Stimulated activated CD4-positive, alpha-beta T cell treated with anti-CD3 and anti-CD28 coated beads, Interleukin-12 subunit alpha, Interleukin-12 subunit beta, amount 100 ng/mL, for 24 hours (primary cell): ENCODE measurements at places on chromosomes 1 and 21.
A peak's percentile ranks its signal among the peaks of the same experiment; 100 is the strongest.

- DNase-seq: no peak
Observed at GRCh38 chr1:197145446-197146024, 934 bp downstream of the ASPM start.

DNA sequence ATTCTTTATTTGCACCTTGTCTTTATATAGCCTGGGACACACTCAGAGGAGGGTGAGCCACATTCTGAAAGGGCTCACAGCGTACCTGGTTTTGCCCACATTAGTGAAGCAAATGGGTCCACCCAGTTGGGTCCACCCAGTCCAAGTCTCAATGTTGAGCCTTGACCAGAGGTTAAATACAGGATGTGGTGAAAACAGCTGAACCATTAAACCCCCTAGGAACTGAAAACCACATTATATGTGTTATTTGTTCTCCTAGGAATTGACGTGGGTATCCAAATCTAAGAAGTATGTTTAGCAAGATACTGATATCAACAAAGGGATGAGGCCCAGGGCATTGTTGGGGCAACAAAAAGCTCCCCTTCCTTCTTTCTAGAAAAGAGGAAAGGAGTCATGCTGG lies 83.8 kb downstream of the SETD4 start:
- DNase-seq: no peak

GRCh38 chr1:20610970-20611369 lies 22.1 kb downstream of the CDA start:
- DNase-seq: no peak

DNA sequence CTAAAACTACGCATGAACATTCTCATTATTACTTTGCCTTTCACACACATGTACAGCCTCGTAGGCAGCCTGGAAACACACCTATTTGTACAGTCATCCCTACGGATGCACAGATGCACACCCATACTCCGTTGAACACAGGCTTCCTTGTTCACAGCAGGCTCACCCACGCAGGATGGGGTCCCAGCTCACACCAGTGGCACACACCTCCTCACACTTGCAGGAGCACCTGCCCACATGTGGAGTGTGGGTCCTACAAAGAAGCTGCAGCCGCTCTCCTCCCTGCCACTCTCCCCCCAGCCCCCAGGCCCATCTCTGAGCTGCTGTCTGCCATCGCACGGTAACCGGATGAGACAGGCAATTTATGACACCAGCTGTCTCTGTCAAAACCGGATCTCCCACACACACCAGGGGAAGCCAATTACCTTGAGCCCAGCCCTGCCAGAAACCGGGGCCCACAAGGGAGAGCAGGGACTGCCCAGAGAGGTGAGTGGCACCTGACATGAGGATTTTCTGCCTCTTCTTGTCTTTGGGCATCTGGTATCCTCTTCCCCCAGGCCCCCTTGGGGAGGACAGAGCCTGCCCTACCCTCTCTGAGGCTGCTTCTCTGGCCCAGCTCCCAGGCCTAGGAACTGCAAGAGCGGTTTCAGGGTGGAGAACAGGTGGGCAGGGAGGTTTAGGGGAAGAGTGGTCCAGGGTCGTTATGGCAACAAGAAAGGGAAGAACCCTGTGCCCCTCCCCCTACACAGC lies 175.4 kb downstream of the IGSF21 start:
- no peak for DNase-seq

DNA sequence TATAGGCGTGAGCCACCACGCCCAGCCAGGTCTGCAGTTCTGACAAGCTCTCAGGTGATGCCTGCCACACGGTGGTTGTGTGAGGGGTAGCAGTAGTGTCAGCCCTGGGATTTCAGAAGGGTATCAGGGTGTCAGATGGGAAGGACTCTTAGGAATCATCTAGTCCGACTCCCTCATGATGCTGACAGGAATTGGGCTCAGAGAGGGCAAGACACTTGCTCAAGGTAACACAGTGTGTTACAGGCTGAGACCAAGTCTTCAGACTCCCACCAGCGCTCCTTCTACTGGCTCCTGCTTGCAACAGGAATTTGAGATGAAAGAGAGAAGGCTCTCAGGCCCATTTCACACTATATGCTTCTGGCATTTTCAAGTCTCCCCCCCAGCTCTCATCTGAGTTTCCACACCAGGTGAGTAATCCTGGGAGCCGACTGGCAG lies 6.9 kb downstream of the HTR1D start:
- DNase-seq: no peak

- DNase-seq: no peak
Observed at GRCh38 chr1:228258486-228258885, 50.6 kb downstream of the OBSCN start.

DNA sequence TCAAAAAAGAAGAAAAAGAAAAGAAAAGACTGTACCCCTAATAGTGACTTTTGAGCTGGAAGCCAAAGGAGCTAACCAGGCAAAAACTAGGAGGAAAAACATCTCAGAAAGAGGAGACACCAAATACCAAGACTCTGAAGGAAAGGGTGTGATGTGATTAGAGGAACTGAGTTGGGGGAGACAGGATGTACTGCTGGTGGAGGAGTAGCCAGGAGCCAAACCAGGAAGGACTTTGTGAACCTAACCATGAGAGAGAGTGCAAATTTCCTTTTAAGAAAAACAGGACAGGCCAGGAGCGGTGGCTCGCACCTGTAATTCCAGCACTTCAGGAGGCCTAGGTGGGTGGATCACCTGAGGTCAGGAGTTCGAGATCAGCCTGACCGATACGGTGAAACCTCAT lies 4.1 kb upstream of the RBP7 start:
- no peak for DNase-seq

- no peak for DNase-seq
Observed at GRCh38 chr1:48710318-48710717, 66.4 kb downstream of the BEND5 start.

- DNase-seq: no peak
Observed at GRCh38 chr1:220432408-220432807, 95.5 kb upstream of the MARK1 start.

DNA sequence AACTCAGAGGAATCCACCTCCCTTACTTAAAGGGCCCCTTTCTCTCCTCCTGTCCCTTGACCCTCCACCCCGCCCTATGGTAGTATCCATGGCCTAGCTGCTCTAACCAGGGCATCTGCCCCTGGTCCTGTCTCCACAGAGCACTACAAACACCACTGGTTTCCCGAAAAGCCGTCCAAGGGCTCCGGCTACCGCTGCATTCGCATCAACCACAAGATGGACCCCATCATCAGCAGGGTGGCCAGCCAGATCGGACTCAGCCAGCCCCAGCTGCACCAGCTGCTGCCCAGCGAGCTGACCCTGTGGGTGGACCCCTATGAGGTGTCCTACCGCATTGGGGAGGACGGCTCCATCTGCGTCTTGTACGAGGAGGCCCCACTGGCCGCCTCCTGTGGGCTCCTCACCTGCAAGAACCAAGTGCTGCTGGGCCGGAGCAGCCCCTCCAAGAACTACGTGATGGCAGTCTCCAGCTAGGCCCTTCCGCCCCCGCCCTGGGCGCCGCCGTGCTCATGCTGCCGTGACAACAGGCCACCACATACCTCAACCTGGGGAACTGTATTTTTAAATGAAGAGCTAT lies 1.7 kb downstream of the BTG2 start:
- DNase-seq: no peak

- no peak for DNase-seq
Observed at GRCh38 chr1:115063228-115063901, 25.9 kb downstream of the TSPAN2 start.

GRCh38 chr21:29822064-29822463 lies 117.7 kb downstream of the GRIK1 start:
- no peak for DNase-seq

- DNase-seq: no peak
Observed at GRCh38 chr21:45959779-45960390, 21.7 kb upstream of the COL6A1 start.

GRCh38 chr1:97094247-97094972 lies 372.8 kb downstream of the PTBP2 start:
- DNase-seq: no peak

GRCh38 chr1:177858332-177858821 lies 111.5 kb downstream of the SEC16B start:
- no peak for DNase-seq

GRCh38 chr1:216894494-216894893 lies 171.3 kb upstream of the ESRRG start:
- no peak for DNase-seq

DNA sequence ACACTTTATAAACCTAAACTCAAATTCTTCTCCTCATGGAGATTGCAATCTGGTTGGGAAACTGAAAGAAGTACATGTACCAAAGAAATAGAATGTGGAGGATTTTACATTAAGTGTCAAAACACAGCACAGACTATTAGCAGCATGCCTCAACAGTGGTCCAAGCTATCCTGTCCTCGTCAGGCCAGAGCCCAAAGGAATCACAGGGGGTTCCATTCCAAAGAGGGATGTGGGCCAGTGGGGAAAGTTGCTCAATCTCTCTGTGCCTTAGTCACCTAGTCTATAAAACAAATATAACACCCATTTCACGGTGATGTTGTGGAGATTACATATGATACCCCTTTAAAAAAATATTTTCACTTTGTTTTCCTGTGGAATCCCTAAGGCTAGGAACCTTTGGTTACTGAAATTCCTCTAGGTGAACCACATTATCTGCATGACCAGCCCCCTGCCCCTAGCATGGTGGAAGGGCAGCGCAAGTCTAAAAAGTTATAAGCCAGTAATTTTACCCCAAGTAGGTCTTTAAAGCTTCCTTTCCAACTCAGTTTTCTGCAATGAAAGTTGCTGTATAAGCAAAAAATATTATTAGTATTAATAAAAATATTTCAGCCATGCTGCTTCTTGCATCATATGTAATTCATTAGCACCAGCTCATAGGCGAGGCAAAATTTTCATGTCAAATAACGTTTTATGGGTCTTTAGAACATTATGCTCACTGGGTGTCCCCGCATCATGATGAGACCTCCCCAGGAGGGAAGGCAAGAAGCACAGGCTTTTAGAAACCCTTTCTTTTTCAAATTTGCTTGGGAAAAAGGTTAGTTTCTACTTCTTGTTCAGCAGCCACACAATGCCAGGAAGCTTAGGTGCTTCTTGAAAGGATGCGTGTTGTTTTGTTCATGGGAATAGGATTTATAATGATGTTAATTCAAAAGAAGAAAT lies 548.8 kb upstream of the PKN2 start:
- DNase-seq: no peak

- no peak for DNase-seq
Observed at GRCh38 chr1:217090060-217090911, 367.1 kb upstream of the ESRRG start.

- peak; percentile 44 for DNase-seq
Observed at GRCh38 chr1:116987256-116987555, 14.4 kb upstream of the CD101 start.

- no peak for DNase-seq
Observed at GRCh38 chr1:5620997-5621396, 371.2 kb downstream of the NPHP4 start.

DNA sequence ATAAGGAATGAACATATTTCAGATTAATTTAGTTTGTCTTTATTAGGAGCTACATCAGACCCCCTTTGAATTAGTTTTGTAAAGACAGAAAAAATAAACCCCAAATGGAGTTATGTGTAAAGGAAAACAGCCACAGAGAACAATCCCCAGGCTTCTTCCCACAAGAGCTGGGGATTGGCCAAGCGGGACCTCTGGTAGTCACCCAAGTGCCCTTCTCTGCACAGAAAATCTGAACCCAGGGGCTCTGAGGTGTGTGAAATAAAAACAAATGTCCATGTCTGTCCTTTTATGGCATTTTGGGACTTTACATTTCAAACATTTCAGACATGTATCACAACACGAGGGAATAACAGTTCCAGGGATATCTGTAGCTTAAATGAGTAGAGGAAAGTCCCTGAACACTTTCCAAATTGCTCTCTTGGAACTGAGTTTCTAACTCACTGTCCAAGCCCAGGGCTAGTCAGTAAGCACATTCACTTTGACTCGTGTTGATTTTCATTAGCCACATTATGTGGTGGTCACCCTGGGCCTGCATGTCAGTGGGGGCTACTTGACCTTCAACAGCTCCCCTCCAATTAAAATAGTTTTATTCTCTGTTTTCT lies 22.5 kb downstream of the DPT start:
- no peak for DNase-seq

DNA sequence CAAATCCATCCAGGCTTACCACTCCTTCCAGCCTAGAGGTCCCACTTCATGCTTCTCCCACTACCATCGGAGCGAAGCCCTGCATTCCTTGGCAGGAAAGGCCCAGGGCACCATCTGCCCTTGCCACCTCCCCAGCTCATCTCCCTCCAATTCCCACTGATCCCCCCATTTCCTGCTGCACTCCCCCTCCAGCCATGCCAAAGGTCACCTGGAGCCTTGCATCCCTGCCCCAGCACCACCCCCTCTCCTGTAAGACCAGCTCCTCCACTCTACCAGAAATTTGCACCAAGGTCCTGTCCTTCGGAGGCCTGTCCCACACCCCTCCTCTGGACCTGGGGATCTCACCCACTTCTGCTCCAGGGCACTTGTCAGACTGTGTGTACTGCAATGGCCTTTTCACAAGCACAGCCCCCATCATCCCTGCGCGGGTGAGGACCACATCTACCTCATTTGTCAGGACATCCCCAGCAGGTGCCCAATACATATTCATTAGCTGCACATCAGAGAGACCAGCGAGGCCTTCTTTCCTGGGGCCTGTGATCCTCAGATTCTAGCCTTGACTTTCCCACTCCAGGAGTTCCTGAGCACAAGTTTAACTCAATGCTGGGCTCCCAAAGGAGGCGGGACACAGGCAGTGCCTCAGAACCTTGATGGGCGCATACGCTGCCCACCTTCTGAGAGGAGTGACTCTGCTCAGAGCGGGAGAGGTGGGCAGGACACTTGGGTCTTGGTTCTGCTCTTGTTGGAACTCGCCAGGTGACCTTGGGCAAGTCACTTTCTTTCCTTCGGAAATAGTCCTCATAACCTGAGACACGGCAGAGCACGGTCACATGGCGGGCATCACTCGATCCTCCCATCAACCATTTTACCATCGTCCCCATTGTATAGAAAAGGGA lies 49.9 kb upstream of the EDN2 start:
- no peak for DNase-seq

GRCh38 chr1:52455686-52456085 lies 51.3 kb downstream of the PRPF38A start:
- DNase-seq: no peak

DNA sequence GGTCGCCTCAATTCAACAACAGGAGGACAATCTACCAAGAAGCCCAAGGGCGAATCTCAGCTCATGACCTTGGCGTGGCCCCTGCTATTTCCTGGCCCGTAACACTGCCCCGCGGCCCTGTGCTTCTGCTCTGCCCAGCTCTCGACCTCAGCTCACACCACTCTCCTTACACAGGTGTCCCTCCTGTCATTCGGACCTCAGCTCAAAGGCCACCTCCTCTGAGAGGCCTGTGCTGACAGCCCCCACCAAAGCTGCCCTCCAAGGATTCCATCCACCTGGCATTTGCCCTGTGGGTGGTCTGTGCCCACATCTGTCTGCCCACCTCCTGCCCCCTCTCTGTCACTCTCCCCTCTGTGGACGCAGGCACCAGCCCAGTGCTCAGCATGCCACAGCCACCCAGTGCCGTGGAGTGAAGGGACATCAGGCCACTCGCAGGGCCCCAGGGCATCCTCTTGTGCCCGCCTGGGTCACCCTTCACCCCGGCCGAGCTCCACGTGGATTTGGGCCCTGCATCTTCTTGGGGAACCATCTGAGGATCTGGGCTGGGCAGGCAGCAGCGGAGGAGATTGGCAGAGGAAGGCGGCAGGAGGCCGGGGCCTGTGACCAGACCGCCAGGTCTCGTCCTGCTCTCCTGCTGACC lies 70.3 kb downstream of the DHRS3 start:
- no peak for DNase-seq

- DNase-seq: no peak
Observed at GRCh38 chr1:216535059-216535458, 111.8 kb upstream of the USH2A start.

GRCh38 chr21:17539743-17540341 lies 27.0 kb downstream of the CXADR start:
- no peak for DNase-seq

GRCh38 chr21:42622284-42622683 lies 31.1 kb upstream of the PDE9A start:
- no peak for DNase-seq
